ENCODE measurements at places on chromosomes 2 and 18.

DNA sequence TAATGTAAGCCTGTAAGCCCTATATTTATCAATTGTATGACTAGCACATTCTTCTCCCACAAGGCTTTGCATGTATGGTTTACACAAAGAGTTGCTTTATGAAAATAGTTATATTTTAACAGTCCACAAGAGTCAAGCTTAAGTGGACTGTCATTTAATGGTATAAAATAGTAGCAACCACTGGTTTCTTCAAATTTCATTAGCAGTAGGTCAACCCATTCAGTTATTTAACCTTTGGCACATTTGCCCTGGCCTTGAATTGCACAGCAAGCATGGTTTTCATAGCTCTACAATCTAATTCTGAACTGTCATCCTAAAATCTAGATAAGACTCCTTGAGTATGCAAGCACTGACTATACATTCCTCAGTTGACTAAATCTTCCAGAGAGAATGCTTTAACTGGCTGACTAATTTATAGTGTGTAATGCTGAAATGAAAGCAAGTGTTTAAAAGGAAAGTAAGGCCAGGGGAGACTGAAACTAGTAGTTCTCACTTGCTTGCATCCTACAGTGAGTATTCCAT lies 1.8 kb downstream of the DPP4 start:
- no peak for DNase-seq

DNA sequence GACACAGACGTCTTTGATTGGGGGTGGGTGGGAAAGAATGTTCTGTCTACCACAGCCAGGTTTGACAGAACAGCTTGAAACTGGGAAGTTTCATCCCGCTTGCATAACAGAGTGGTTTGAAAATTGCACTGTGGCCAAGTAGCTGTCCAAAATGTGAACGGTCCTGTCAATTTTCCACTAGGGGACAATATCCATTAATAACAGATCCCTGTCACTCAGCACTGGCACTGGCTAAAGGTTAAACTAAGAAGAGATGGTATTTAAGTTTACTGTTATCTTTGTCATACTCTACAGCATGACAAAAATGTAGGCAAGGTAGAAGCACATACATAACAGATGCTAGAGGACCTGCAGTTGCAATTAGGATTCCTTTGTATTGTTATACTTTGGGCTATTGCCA lies 55.6 kb upstream of the ACMSD start:
- no peak for DNase-seq

DNA sequence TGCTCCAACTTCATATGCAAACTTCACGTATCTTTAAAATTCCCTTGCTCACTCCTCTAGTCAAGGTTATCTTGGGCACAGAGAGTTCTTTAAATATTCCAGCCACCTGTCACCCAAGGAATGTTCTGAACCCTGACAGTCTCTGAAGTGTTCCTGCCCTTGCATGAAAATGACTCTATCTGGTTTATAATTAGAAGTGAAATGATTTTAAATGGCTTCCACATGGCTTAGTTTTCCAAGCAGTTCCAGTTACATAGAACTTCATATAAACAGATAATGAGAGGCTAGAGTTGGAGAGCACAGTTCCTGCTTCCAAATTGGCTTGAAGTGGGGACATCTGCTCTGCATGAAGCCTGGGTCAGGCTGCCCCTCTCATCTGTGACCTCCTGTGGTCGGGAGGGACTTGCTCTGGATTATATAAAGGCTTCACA lies 81.9 kb downstream of the SLC4A3 start:
- no peak for DNase-seq

DNA sequence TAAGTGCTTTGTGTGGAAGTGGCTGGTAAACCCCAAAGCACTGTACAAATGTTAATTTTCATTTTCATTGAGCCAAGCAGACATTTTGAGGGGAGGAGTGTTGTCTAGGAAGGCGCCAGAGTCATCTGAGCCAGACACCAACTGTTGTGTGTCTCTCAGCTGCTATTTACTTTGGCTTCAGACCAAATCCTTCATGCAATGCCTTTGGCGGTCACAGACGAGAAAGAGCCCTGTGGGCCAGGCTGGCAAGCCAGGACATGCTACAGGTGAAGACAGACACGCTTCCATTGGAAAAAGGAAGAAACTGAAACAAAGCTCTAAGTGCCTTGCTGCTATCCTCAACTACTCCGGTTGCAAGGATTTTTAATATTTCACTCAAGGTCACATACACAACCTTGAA lies 115.4 kb upstream of the CDC42EP3 start:
- no peak for DNase-seq

- no peak for DNase-seq
These were observed 2127.8 kb upstream of the CELF4 start for GRCh38 chr18:39693359-39693758.
